ENCODE measurements at places on chromosomes 11 and 22. TPM values are rescaled to one million over a fixed set of nuclear protein-coding genes. Genes with fewer than 3 reads are reported as not detected.

SYT13 gene
- total RNA-seq, result not detected

XKR3 gene
- total RNA-seq, result not detected

EIF1AD gene
- total RNA-seq, result 37.4 TPM

GRCh38 chr11:2088746-2089535, 50.2 kb downstream of the IGF2 start:
- no peak for DNase-seq

OR5P2 gene
- total RNA-seq, result 9.4 TPM

- peak; percentile 60 for DNase-seq
Observed at GRCh38 chr11:62880231-62880802, 379 bp upstream of the SLC3A2 start.

GRCh38 chr11:120914601-120915000, 109.3 kb upstream of the TBCEL start:
- no peak for DNase-seq

DNA sequence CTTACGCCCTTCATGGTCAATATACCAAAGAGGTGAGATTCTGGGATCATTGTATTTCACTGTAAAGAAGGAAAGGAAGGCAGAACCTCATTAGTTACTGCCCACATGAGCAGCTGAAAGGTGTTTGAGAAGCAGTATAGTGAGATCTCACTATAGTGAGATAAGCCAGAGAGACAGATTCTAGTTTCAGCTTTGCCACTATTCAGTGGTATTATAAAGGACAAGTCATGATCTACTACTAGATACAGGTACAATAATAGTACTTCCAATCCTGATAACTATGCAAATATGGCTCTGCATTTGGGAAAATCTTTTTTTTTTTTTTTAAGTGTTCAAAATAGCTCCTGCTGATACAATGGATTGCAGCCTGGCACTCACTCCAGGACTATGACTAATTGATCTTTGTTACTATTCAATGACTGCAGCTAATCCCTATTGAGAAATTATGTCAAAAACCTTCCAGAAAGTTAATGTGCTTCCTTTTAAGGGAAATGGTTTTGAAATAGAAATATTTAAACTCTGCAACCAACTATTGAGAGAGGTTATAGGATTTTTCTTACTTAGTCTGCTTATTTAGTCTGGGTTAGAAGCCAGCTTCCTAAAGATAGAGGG, 8.3 kb upstream of the DLAT start:
- no peak for DNase-seq

DNA sequence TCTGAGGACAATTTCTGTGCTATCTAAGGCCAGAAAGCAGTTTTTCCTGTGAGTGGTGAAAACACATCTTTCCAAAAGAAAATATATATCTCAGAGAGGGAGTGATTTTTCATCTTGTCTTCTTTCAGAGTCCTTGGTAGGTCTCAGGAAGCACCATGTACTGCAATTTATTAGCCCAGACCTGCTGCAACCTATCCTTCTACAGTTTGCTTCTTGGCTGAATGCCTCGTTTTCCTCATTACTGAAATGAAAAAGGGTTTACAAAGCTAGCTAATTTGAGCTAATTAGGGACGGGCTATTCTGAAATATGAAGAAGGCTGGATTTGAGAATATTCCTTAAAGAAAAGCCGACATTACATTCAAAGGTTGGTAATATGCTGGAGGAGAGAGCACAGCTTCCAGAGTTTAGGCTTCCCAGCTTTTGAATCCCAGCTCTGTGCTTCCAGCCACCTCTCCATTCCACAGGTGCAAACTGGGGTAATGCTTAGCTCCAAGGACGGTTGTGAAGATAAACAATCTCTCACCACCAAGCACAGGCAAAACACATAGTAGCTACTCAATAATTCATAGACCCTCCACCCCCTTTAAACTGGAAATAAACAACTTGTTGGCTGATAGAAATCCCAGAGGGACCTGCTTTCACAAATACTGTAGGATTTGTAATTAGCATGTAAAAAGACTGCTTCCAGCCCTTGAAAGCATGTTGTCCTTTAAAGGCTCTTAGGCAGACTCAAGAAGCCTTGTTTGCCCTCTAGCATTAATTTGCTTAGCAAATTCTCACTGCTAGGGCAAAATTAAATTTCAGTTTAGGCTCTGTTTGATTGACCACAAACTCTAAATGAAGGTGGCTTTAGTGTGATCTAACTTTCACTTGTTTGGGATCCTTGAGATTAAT, 24.5 kb upstream of the SESN3 start:
- DNase-seq, result no peak

TTC9C gene
- total RNA-seq, result 28.3 TPM

PLEKHA7 gene
- 72.8 TPM for total RNA-seq

DNA sequence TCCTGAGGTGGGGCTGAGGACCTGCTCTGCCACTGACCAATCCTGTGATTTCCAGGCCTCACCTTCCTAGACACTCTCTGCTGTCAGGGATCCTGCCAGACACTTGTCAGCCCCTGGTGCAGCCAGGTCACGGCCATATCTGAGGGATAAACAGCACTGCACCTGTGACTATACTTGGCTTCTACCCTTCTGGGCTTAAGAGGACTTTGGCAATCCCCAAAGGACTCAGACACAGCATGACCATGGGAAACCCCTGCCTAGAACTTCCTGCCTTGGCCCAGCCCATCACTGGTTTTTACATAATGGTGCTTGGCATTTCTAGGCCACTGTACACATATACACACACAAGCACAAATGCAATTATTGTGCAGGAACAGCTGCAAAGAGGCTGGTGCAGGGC, 11.6 kb upstream of the OLFML1 start:
- no peak for DNase-seq

GRCh38 chr11:127471662-127472061, 471.1 kb upstream of the KIRREL3 start:
- no peak for DNase-seq

- DNase-seq, result no peak
Observed at GRCh38 chr22:42560381-42560780, 6.6 kb downstream of the SERHL2 start.

ZP1 gene
- total RNA-seq, result not detected

- peak; percentile 86 for DNase-seq
Observed at GRCh38 chr11:794766-795633, 3.1 kb downstream of the SLC25A22 start.

- peak; percentile 42 for DNase-seq
Observed at GRCh38 chr22:49961005-49961600, 531 bp downstream of the PIM3 start.

DNA sequence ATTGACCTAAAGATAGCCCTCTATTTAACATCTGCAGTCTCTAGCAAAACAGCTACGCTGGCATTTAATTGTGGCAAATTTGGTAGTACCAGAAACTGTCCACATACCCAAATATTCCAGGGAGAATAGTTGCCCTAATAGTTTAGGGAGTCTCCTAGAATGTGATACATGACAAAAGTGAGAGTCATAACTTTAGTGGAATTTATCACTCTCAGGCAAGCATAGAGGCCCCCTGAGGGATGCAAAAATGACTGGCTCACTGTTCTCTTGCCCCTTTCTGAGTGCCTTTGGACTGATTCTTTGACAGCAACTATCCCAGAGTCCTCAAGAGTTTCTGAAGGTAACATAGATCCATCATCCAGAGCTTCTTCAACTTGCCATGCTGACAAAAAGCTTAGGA, 2.3 kb upstream of the OR51B4 start:
- DNase-seq, result no peak

- DNase-seq, result no peak
Observed at GRCh38 chr22:17897858-17898257, 123.6 kb upstream of the BID start.

DNA sequence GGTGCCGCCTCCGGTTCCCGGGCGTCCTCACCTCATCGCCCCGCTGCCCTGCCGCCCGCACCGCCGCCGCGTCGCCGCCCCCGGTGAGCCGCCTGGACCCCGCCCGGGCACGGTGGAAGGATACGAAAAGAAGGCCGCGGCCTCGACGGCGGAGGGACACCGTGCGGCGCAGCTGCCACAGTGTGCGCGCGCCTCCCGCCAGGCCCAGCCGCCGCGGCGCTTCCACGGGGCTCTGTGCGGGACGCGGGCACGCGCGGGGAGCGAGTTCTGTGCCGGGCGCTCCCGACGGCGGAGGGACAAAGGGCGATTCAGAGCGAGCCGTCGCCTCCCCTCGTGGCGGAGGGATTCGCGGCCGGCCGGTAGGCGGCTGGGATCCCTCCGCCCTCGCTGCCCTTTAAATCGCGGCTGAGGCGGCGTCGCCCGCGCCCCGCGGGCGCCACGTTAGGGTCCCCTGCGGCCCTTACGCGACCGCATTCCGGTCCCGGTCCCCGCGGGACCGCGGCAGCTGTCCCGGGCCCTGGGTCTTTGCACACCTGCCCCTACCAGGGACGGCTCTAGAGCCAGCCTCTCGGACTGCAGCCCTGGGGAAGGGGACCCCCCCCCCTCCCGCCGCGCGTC, 568 bp upstream of the KMT5B start:
- DNase-seq, result peak; percentile 76

DNA sequence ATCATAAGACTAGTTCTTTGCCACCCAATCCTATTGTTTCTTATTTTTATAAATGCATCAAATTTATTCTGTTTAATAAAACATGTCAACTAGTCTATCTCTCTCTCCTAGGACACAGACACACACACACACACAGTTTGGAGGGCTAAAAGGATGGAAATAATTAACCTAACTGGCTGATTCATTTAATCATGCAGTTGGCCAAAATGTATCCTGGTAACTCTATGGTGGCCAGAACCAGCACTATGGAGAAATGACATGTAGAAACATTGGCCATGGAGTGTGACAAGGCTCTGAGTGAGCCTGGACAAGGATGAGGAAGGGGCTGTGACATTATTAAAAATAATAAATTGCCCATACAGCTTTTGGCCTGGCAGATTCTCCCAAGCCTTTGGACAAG, 64.1 kb downstream of the CLPB start:
- DNase-seq, result no peak

- no peak for DNase-seq
Observed at GRCh38 chr11:86916330-86916729, 38.9 kb downstream of the FZD4 start.

RAB39A gene
- not detected for total RNA-seq

- no peak for DNase-seq
Observed at GRCh38 chr11:113014262-113015097, 53.3 kb downstream of the NCAM1 start.

GLB1L3 gene
- total RNA-seq, result 1.1 TPM

- DNase-seq, result no peak
Observed at GRCh38 chr11:116694815-116695590, 77.8 kb downstream of the BUD13 start.

DNA sequence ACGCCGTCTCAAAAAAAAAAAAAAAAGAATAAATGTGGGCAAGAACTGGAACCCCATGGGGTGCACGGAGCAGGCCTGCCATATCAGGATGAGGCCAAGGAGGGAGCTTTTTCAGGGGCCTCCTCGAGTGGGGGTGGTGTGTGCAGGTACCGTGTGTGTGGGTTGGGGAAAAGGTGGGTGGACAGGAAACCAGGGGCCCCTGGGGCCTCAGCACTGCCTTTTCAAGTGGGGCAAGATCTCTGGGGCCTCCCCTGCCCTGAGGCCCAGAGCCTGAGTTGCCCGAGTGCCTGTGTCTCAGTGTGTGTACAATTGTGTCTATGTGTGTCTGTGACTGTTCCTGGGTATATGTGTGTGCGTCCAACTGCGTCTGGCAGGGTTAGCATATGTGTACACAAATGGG, 23.8 kb downstream of the TEF start:
- DNase-seq, result no peak

- DNase-seq, result no peak
Observed at GRCh38 chr11:21814169-21814568, 378.7 kb upstream of the ANO5 start.

GRCh38 chr22:20982563-20982882, 426 bp downstream of the LZTR1 start:
- no peak for DNase-seq

DNA sequence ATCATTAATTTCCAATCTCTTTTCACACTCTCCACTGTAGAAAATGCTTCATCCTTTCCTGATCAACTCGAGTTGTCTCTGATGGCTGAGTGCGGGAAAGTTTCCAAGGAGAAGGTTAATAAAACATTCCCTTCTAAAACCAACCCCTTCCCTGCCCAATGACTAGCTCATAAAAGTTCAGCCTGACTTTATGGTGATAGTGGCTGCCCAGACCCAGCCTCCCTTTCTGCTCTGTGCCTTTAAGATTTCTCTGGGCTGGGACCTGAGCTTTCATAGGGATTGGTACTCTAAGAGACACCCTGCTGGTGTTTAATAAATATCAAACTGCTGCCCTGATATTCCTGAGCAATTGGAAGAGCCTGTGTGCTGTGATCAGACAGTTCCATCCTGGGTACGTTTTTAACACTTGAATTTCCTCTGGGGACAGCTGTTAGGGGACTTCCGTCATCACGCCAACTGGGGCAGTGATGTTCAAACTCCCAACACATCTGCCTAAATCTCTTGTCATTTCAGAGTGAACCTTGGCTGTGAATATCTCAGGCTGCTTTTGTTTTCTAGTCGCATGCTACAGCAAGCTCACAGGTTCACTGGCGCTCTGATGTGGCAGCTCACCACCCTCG, 195.0 kb upstream of the KIRREL3 start:
- DNase-seq, result no peak

- DNase-seq, result peak; percentile 39
Observed at GRCh38 chr11:19829109-19829837, 116.6 kb downstream of the NAV2 start.

MRGPRE gene
- total RNA-seq, result not detected

DNA sequence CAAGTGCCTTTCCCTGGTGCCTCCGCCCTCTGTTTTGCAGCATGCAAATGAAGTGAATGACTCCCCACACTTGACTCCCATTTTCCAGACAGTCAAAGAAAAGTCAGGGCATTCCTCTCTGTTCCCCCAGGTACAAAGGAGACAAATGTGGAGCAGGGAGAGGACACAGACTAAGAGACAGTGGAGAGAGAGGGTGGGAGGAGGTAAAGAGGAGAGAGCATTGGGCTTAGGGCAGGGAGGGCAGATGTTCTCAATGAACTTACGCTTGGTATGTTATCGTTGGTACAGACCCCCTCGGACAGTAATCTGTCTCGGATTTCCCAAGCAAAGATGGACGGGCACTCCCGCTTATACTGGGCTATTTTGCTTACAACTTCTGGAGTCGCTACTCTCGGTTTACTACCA, 9.8 kb downstream of the PAX6 start:
- no peak for DNase-seq

GRCh38 chr22:49768077-49768910, 59.4 kb downstream of the BRD1 start:
- peak; percentile 70 for DNase-seq

GRCh38 chr11:63635762-63636465, 21.7 kb upstream of the PLAAT3 start:
- DNase-seq, result no peak

CDC42EP2 gene
- 13.1 TPM for total RNA-seq

DNA sequence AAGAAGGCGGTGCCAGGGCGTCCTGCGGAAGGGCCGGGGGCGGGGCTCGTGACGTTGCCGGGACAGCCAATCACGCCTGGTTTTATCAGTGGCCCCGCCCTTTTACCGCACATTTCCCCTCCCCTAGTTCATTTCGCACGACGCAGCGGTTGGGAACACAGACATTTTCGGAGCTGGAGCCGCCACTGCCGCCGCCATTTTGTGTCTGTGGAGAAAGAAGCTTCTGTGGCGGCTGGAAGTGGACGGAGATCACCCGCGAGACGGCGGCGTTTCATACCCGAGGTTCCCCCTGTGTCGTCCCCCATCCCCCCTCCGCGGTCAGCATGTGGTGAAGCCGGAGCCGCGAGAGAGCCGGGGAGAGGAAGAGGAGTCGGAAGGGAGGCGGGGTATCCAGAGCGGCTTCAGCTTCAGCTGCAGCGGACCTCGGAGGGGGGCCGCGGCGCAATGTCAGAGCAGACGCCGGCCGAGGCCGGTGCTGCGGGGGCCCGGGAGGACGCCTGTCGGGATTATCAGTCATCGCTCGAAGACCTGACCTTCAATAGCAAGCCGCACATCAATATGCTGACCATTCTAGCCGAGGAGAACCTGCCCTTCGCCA, at the start of gene PCF11:
Gene PCF11, plus strand, starts transcription at position 136 of the 598 bp plus-strand sequence. Its CDS starts 309 bp downstream, at position 445.
- DNase-seq, result no peak
